AML-193 (cell line): ENCODE measurements at places on chromosomes 6 and 20.
A peak's percentile ranks its signal among the peaks of the same experiment; 100 is the strongest.

DNA sequence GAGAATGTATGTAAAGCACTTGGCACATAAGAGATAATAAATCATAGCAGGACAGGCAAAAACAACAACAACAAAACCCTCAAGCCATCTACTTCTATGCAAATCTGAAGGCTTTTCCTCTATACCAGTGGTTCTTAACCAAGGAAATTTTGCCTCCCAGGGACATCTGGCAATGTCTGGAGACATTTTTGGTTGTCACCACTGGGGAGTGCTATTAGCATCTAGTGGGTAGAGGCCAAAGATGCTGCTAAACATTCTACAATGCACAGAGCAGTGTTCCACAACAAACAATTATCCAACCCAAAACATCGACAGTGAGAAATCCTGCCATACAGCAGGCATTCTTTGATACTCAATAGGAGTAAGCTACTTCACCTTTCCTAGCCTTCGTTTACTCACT, 28.2 kb downstream of the NDRG3 start:
- DNase-seq, result peak; percentile 26

GRCh38 chr20:54305421-54305820, 97.5 kb downstream of the PFDN4 start:
- no peak for DNase-seq

GRCh38 chr6:47535316-47536225, 58.0 kb downstream of the CD2AP start:
- no peak for DNase-seq

DNA sequence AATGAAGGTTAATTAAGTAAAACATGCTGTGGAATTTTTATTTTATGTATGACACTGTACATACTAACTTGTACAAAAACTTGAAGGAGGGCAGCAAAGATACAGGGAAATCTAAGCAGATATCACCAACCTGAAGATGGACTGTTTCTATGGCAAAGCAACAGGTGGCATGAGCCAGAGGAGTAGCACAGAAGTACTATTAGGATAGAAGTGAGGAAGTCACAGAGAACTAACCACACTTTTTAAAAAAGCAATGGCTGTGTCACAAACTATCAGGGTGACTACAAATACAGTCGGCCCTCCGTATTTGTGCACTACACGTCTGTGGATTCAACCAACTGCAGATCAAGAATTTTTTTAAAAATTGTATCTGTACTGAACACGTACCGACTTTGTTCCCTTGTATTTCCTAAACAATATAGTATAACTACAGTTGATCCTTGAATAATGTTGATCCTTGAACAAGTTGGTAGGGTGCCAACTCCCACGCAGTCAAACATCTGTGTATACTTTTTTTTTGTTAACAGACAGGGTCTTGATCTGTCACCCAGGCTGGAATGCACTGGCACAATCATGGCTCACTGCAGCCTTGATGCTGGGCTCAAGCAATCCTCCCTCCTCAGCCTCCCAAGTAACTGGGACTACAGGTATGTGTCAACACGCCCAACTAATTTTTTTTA, 61.0 kb downstream of the NUDT3 start:
- DNase-seq, result no peak

DNA sequence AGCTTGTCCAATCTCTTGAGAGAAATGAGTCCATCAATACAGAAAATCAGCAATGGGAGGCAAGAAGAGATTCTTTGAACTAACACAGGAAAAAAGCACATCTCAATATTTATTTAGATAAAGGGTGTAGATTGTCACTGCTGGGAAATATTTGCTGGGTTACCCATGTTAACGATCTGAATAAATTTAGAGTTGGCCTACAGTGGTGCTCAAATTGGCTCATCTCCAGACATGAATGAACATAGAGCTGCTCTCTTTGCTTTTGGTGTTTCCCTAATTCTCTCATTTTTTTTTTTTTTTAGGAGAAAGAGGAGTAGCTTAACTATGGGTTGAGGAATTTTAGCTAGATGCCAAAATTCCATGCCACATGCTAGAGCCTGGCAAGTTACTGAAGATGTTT, 471.2 kb downstream of the PKHD1 start:
- DNase-seq, result no peak

- DNase-seq, result no peak
These were observed 336.9 kb upstream of the PREP start for GRCh38 chr6:105739764-105740163.

- DNase-seq, result no peak
These were observed 6.2 kb downstream of the JPH2 start for GRCh38 chr20:44180814-44181213.

DNA sequence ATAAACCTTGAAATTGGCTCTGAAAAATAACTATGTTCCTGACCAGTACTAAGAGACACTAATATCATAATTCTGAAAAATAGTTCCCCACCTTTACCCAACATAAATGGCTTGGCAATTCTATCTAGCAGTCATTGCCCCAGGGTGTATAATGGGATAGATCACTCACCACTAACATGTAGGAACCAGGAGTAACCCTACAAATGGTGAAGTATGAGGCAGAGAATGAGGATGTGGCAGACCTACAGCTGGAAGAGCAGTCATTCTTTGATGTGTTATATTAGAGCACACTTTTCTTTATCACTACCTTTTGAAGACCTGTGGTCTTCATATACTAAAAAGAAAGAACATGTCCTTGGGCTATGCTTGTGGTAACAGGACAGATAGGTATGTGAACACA, 136.5 kb upstream of the SYNDIG1 start:
- DNase-seq, result no peak

GRCh38 chr20:40008177-40008576, 680.9 kb downstream of the MAFB start:
- no peak for DNase-seq

DNA sequence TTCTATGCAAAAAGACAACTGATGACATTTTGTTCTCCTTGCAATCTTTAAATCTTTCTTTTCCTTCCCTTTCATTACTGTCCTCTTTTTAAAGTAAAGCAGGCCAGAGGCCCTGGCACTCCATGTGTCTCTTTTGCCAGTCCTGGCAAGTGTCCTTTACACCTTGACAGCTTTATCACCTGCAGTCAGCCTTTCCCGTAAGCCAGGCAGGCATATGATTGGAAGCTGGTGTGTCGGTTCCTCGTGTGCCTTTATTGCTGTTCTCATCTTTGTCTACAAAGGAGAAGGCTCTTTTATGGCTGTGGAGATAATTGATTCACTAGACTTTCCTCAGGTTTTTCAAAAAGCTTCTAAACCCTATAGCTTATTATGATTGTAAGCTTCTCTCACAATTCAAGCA, 162.3 kb upstream of the FBXL4 start:
- DNase-seq, result no peak

DNA sequence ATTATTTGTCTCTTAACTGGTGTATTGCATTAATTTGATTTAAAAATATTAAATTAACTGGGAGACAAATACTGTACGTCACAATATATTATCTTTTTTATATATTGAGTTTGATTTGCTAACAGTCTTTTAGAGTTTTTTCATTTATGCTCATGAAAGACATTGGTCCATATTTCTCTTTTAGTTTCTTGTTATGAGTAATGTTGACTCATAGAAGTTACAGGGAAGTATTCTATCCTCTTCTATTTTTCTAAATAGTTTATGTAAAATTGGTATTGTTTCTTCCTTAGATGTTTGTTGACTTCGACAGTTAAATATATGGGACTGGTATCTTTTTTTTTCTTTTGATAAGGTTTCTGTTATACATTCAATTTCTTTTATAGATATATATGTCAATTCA, 1115.6 kb upstream of the CITED2 start:
- DNase-seq, result no peak

- DNase-seq, result no peak
These were observed 85.4 kb upstream of the NXT1 start for GRCh38 chr20:23265226-23265625.

DNA sequence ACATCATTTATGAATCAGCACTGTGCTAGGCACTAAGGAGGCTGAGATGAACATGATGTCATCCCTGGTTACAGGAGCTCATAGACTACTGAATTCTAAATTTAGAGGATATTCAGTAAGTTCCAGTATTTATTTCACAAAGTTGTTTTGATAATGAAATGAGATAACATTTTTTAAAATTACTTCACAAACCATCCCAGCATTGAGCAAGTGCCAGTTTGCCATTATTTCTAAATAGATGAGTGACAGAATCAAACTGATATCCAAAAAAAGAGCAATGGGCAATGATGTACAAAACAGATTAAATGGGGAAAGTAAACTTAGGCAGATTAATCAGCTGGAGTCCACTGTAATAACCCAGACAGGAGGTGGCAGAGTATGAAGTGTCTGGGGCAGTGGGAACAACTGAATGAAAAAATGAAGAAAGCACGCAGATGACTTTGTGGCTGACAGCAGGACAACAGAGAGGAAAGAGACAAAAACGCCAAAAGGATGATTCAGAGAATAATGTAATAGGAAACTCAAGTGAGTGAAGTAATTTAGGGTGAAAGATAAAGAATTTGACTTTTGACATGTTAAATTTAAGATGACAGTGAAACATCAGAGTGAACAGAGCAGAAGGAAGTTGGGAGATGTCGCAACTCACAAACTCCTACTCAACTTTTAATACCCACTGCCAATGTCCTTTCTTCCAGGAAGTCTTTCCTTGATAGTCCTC, 70.2 kb downstream of the RCAN2 start:
- peak; percentile 49 for DNase-seq

GRCh38 chr20:47392721-47393073, 36.2 kb upstream of the ZMYND8 start:
- DNase-seq, result no peak

GRCh38 chr6:1525364-1526038, 84.2 kb upstream of the FOXC1 start:
- DNase-seq, result no peak

GRCh38 chr6:110399219-110400071, 15.9 kb downstream of the DDO start:
- DNase-seq, result no peak

DNA sequence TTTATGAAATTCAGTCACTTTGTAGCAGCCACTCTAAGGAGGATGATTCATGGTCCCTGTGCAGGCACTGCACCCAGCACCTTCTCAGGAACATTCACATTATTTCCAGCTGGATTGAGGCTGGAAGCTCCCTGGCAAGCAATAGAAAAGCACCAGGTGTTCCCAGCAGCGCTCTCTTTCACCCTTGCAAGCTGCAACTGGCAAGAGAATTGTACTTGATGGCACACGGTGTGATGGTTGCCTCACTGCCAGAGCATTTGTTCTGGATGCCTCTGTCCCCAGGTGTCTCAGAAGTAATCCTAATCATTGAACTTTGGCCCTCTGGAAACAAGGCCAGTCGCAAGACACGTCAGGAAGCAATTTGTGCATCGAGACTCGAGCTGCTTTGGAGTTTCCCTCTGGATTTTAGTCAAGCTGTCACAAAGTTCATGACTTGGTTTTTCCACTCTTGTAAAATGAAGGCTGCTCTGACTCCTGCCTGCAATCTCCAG, 24.9 kb upstream of the PHACTR2 start:
- no peak for DNase-seq

DNA sequence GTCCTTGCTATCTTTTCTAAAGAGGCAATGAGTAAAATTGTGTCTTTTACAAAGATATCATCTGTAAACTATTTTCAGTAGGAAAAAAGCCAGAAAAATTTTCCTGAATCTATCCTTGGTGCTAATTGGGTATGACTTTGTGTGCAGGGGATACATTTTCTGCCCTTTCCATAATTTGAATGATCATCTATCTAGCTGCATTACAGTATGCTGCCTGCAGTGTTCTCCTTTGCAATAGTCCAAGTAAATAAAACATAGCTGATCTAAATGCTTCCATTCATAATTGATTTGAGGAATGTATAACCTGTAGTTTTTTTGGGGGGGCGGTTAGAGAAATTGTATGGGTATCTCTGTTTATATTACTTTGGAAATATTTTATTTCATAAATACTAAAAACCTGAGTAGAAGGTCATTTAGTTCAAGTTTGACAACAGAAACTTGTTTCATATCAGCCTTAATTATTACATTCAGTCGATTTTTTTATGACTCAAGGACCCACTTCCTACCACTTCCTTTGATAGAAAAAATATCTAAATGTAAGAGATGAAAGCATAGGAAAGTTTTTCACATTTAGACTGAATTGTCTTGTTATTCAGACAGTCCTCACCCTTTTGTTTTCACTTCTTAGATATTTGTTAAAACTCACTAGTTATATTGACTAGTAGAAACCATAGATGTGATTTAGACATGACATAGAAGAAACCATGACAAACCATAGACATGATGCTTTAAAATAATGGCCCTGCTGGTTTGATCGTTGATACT, 75.3 kb downstream of the AIG1 start:
- DNase-seq, result no peak

- DNase-seq, result no peak
These were observed 4.9 kb upstream of the PTK6 start for GRCh38 chr20:63542031-63542559.

DNA sequence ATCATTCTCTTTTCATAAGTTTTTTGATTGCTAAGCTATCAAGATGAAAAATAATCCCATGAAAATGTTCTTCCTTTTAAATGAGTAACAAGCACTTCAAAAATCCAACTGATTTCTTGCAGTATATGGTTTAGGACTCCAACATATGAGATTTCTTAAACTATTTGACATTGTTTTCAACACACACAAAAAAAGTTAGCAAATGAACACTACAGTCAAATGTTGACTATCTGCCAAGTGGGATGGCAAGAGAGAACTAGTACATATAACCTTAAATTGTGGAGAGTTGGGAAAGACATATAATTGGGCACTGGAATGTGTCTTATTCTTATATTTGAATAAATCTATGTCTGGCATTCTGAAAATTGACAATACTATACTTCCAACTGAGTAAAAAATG, 15.6 kb downstream of the COL21A1 start:
- DNase-seq, result no peak

DNA sequence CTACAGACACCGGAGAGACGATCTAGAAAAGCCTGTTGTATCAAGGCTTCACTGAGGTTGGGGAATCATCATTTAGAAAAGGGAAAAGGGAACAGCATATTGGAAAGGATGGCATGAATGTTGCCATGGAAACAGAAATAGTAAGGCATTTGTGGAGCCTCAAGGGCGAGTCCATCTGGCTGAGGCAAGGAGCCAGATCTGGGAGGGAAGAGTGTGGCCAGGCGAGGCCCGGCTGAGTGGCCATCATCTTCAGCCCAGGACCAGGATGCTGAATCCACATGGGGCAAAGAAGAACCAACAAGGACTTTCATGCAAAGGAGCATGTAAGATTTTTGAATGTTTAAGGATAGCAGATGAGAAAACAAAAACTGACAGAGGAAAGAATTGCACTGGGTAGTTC, 85.8 kb downstream of the MAP3K5 start:
- no peak for DNase-seq

DNA sequence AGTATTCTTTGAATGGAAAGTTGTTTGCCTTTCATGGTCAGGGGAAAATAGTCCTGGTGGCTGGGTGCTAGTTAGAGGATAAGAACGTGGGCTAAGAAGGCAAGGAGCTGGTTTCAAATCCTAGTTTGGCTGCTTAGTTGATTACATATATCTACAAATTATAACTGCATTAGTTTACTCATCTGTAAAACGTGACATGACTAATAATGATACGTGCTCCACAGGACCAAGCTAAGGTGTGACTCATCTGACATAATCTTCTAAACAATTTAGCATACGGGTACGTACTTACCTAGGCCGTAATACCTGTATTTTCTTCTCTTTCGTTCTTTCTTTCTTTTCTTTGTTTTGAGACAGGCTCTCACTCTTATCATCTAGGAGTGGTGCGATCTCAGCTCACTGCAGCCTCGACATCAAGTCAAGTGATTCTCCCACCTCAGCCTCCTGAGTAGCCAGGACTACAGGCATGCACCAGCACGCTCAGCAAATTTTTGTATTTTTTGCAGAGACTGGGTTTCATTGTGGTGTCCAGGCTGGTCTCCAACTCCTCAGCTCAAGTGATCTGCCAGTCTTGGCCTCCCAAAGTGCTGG, 1274.2 kb upstream of the GJE1 start:
- DNase-seq, result no peak

- DNase-seq, result no peak
These were observed 133.4 kb upstream of the DTNBP1 start for GRCh38 chr6:15796130-15796771.
